ENCODE measurements at places on chromosomes 5 and 9.
A peak's percentile ranks its signal among the peaks of the same experiment; 100 is the strongest.

- DNase-seq = no peak
Measured at GRCh38 chr5:168291342-168291963, at the start of gene WWC1. Gene WWC1 (plus strand): TSS chr5:168291645. CDS start chr5:168292153, 508 bp downstream.

GRCh38 chr9:121691890-121692289, 40.5 kb downstream of the DAB2IP start:
- no peak for DNase-seq

DNA sequence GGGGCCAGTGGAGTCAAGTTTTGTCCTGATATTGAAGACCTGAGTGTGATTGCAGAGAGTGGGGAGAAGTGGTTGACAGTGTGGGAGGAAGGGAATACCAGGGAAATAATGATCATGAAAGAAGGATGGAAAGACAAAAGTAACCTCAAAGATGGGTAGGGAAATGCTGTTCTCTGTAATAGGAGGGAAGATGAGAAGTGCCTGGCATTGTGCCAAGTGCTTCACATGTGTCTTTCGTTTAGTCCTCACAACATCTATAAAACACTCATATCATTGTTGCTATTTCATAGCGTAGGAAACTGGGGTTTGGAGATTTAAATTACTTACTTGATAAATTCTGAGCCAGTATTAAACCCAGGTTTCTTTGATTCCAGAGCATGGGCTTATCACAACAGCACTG, 472.3 kb downstream of the LRRC70 start:
- no peak for DNase-seq

DNA sequence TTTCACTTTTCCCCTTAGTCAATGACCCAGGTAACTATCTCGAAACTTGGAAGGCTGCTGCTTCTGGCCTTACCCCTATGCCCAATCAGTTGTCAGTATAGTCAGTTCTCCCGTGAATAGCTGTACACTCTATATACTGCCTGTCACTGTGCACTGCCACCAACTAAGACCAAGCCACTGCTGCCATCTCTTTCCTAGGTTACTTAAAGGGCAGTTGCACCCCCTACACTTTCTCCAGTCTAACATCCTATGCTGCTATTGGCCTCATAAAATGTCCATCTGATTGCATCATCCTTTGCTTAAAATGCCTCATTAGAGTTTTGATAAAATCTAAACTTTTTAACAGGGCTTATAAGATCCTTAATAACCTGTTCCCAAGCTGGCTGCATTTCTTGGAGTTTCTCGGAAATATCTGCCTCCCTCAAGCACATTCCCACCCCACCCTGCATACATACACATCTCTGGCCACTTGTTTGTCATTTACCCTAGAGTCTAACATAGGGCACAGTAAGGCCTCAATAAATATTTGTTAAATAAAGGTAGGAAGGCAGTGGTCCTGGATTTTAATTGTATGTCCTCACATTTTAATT, 32.8 kb upstream of the TNFAIP8 start:
- DNase-seq = no peak

DNA sequence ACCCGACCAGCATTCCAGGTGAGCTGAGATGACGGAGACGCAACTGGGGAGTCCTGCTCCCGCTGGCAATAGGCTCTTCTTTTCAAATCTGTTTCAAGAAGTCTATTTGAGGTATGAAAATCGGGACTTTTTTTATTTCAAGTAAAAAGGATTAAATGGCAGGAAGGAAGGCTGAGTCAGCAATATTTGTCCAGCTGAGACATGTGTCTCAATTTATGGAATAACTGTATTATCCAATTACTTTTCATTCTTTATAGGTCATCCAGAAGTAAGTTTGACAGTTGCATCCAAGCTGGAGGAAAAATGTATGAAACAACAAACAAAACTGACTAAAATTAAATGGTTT, 221.1 kb downstream of the NR2F1-AS1 start:
- DNase-seq = no peak

DNA sequence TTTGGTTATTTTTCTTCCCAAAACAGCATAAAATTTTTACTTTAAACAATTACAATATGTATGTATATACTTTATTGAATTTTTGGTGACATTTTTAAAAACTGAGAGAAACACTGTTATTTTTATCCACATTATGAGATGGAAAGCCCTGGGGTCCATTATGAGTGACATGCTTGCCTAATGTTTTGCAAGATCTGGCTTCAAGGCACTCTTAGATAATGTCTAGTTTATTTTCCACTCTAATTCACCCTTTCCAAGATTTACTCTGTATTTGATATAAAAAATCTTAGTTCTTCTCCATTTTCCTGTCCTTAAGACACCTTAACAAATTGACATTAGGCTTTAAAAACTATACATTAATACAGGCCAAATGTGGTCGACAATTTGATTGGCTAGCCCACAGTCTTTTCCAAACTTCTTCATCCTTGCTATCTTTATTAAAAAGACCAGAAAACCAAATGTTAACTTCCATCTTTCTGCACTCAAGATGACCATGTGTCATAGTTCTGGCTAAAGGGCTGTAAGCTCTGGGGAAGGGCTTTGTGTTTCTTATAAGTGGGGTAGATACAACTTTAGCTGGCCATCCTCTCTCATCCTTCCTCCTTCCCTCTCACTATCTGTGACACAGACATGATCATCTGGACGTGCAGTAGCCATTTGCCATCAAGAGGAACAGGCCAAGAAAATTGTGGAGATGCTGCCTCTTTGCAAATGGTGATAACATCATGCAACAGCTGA, 561.1 kb downstream of the PDE4D start:
- DNase-seq = no peak

DNA sequence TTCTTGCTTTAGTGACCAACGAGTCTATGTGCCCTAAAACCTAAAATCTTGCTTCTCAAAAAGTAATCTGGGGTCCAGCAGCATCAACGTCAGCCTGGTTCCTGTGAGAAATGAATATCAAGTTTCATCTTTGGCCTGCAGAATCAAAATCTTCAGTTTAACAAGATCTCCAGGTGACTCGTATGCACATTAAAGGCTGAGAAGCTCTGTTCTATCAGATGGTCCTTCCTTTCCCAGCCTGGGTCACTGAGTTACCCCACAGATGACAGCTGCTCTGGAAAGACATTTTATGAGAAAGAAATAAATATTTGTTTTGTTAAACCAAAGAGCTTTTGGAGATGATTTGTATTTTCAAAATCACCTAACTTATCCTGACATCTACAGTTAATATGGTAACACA, 75.8 kb downstream of the ADAMTSL1 start:
- no peak for DNase-seq

DNA sequence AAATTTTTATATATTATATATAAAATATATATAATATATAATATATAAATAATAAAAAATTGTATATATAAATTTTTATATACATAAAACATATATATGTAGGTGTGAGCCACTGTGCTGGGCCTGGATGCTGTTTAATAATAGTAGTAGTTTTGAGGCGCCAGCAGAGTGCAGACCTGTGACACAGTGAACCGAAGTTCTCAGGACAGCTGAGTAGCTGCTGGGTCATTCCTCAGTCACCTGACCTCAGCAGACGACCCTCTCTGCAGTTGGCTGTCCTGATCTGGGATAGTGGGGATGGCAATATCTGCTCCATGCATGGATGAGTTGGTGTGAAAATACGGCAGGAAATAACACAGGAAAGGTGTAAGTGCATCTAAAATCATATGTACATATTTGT, 3.3 kb upstream of the SNX18 start:
- no peak for DNase-seq

DNA sequence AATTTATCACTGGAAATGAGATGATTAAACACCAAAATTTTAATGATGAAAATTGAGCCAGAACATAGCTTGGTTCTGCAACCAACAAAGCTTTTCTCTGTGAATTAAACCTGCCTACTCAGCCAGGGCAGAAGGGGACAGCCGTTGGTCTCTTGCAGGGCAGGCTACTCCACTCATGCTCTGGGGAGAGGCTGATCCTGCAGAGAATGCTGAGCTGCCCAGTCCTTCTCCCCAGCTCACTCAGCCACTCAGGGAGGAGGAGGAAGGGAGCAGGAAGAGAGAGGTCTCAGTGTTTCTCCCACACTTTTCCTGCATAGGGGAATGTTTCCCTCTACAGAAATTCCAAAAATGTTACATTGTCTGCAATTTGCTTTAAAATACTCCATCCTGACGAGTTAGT, 40.4 kb upstream of the HMHB1 start:
- DNase-seq = no peak

- no peak for DNase-seq
Measured at GRCh38 chr5:73214306-73214705, 41.3 kb downstream of the TMEM174 start.

DNA sequence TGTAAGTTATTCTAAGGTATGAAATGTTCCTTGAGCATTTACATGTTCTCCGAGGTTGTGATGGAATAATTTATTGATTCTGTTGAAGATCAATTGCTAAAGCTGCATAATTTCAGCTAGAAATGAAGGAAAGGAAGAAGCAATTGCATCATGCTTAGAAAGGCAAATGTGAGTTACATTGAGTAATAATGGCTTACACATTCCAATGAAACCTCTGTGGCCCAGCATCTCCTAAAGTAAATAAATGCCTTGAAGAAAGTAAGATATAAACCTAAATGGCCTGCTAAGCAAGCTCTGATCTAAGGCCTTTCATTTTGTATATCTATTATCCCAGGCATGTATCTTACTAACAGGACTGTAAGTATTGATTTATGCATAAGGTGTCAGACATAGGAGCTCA, 677.3 kb upstream of the RGMB start:
- no peak for DNase-seq

DNA sequence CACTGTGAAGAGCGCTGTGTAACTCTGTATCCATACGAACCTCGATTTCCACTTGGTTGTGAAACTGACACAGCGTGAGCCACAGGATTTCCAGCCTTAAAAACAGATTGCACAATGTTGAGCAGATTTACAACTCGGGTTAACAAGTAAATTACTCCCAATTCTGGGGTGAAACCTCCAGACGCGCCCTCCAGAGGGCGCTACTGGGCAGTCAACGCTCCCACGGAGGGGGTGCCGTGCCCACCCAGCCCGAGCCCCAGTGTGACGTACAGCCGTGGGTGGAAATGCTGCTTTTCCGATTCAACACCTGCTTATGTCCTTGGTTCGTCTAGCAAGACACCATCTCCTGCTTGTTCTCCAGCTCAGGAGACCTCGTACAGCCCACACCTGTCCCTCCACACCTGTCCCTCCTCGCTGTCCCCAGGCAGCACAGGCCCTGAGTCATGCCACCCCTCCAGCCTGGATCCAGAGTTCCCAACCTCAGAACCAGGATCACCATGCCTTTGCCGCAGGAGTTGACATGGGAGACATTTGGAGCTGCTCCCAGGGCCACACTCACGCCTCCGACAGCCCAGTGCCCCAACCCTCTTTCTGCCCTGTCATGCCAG, 34.4 kb upstream of the SLC6A3 start:
- DNase-seq = no peak

DNA sequence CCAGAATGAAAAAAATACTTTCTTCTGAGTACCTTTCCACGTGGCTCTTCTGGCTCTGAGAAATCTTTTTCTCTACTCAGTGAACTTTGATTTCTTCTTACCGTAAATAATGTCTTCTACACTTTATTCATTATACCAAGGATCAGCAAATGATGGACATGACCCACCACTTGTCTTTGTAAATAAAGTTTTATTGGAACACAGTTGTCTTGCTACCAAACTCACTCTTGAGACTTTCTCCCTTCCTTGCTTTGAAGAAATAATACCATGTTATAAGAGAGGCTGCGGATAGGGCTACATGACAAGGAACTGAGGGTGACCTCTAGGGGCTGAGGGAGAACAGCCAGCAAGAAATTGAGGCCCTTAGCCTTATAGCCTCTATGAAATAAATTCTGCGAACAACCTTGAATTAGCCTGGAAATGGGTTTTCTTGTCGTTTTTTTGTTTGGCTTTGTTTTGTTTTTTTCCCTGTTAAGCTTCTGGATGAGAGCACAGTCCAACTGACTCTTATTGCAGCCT, 212.5 kb downstream of the COMMD10 start:
- DNase-seq = no peak

DNA sequence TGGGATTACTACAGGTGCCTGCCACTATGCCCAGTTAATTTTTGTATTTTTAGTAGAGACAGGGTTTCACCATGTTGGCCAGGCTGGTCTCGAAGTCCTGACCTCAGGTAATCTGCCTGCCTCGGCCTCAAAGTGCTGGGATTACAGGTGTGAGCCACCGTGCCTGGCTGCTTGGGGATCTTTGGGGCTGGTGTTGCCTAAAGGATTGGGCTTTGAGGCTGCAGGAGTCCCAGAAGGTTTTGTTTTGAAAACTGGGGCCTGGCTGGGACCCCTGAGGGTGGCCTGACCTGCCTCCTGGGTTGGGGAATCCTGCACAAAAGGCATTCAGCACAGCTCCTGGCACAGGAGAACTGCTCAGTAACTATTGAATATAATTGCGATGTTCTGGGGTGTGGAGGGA, 25.1 kb upstream of the SHB start:
- no peak for DNase-seq

GRCh38 chr5:73126957-73127356, 6.6 kb downstream of the TMEM171 start:
- DNase-seq = no peak

DNA sequence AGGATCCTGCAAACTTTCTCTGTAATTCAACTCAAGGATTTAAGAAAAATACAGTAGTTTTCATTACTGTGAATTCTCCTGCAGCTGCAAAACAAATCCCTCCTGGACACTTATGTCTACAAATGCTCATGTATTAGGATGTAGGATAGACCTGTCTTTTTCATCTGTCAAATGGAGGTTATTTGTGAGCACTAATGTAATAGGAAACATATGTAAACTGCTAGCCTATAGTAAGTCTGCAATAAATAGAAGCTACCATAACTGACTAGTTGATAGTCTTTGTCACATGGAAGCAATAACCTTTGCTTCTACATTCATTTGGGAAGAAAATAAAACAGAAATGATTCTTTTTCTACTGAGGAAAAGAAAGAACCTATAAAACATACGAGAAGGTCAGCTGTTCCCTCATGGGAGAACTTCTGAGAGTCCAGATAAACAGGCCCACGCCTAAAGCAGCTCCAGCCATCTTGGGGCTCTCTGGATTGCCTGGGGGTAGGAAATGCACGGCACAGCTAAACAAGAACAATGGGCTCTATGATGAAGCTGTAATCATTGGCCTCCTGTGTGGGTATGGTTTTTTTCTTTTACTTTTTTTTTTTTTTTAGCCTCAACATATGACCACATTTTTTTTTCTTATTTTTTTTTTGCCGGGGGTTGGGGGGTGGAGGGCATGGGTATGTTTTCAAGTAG, 6.2 kb downstream of the KCNV2 start:
- DNase-seq = no peak

DNA sequence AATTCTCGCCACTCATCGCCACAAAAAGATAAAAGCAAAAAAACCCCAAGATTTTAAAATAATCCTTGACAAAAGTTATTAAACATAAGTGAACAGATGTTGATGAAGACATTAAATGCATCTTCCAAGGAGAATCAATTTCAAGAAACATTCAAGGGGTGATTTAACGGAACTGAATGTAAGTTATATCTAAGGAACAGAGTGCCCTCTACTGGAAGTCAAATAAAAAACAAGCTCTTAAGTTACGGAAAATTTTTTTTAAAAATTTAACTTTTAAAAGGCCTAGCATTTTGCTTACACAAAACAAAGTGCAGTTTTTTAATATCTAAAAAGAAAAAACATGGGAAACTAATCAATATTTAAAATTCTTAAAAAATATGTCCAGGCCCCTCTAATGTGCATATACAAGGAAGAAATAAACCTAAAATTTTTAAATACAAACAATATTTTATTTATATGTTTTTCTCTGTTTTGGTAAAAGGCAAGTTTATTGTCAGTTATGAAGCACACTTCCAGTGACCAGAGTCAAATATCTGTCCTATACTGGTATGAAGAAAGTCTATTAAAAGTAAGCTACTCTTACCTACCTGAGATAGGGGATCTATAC, 28.0 kb downstream of the TEX10 start:
- peak; percentile 21 for DNase-seq

Data from renal cortex interstitium (tissue), 15 donors.